ENCODE measurements at places on chromosomes 2 and 18. TPM values are rescaled to one million over a fixed set of nuclear protein-coding genes. Genes with fewer than 3 reads are reported as not detected.

DNA sequence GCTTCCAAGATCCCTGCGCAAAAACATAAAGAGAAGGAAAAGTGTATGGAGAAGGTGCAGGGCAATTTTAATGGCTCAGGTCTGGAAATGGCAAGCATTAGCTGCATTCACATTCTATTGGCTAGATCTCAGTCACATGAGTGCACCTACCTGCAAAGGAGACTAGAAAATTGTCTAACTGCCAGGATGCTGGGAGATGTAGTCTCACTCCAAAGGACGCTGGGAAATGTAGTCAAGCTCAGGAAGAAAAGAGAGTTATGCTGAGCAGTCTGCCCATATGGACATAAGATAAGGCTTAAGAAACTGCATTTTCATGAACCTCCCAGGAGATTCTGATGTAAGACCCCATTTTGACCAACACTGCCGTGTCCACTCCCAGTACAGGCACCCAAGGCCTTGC, 9.5 kb upstream of the KLHL29 start:
- DNase-seq = no peak

- peak; percentile 53 for DNase-seq
Observed at GRCh38 chr18:22604986-22605421, 187.3 kb upstream of the CTAGE1 start.

MALL gene
- total RNA-seq = 1.6 TPM

DNA sequence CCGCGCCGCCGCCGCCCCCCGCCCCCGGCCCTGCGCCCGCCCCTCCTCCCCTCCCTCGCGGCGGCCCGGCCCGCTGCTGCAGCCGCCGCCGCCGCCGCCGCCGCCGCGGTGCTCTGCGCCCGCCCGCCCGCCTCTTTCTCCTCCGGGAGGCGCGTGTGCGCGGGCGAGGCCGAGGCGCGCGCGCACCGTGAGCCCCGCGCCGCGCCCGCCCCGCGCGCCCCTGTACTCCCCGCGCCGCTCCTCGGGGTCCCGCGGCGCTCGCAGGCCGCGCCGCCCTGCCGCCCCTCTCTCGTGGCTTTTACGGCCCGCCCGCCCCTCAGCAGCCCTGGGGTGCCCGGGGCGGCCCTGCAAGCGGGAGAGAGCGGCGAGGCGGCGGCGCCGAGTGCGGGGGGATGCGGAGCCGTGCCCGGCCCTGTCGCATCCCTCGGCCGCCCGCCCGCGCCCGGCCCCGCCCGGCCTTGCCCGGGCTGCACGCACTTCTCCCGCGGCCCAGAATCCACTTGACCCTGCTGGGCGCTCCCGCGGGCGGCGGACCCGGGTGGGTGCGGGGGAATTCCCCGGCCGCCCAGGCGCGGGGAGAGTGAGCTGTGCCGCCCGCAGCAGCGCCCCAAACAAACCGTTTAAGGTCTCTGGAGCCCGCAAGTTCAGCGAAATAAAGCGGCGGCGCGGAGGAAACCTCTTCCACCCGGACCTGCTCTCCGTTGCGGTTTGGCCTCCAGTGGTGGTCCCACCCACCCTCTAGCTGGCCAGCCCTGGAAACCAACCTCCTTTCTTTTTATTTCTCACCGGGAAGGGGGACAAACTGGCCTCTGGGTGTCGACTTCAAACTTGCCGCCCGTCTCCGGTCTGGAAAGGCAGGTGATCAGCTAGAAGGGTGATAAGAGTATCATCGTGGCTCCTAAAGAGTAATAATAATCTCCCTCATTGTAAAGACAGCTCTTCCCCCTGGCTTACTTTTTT, 37.4 kb downstream of the AFF3 start:
- no peak for DNase-seq

DNA sequence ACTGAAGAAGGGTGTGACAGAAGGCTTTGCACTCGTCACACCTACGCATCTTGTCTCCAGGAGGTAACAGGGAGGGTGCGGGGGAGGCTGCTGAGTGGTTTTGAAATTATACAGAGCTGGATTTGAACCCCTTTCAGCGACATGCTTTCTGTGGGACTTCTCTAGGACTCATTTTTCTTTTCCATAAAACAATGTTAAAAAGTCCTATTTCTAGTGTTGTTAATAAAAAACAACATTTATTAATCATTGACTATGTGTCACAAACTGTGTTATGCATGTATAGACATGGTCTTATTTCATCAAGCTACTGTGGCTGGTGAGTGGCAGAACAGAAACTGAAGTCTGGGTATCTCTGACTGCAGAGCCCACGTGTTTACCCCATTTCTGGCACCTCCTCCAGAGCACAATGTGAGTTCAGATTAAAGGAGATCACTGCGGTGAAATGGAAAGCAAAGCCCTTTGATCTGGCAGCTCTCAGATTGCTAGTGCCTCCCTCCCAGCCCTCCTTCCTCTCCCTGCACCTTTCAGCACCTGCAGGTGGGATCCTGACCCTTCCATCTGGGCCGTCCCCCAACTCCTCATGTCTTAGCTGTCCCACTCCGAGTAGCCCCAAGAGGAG, 315.5 kb upstream of the MYT1L start:
- DNase-seq = no peak

- no peak for DNase-seq
Observed at GRCh38 chr2:176187899-176188773, at the start of gene HOXD1. Gene HOXD1 (plus strand): TSS chr2:176188668. CDS start chr2:176188802, 134 bp downstream.

- DNase-seq = peak; percentile 27
Observed at GRCh38 chr2:45343251-45344017, 267.6 kb downstream of the SRBD1 start.

- DNase-seq = peak; percentile 42
Observed at GRCh38 chr2:218032336-218033171, 29.8 kb upstream of the TNS1 start.

GRCh38 chr2:190173392-190173791, 110.9 kb upstream of the MSTN start:
- DNase-seq = no peak

DNA sequence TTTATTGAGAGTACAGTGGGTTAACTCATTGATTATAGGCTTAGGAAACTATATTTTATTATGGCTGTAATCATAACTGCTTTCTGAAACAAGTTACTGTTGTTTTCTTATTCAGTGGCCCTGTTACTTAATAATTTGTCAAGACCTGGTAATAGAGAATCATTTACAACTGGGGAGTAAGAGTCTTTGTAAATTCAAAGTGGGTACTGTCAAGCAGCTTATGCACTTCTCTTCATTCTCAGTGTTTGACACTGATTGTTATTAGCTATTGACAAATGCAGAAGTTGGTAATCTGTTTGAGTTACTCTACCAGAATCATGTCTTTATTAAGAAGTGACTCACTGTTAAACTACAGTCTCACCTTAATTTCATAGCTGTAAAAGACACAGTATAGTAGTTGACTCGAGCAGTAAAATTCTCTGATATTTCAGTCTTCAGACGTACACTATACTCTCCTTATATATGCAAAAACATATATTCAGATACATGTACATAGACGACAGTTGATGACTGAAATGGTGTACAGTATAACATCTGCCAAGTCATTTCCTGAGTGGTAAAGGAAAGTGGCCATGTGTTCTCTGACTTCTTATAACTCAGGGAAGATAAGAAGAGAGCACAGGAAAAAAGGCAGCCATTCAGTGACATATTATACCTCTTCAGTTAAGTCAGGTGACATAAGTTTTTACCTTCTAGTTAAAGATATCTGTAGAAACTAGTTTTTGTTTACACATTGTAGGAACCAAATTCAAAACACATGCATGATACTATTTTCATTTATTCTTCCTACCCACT, 36.0 kb upstream of the TTC27 start:
- DNase-seq = no peak

ASAP2 gene
- total RNA-seq = 4.0 TPM

DNA sequence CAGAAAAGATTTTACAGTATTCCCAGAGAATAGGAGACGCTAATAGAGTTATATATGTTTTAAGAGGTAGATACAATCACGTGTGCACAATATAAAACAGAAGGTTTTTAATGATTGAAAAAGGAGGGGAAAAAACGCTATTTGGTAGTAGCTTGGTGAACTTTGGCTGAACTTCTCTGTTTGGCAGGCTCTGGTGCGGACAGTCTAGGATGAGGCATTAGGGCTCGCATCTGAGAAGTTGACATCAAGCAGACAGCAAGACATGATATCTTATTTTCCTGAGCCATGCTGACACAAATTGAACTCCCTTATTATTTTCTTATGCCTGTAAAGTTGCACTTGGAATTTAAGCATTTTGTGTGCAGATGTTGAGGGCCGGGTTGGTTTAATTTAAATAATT, 176.6 kb downstream of the EN1 start:
- DNase-seq = no peak

DNA sequence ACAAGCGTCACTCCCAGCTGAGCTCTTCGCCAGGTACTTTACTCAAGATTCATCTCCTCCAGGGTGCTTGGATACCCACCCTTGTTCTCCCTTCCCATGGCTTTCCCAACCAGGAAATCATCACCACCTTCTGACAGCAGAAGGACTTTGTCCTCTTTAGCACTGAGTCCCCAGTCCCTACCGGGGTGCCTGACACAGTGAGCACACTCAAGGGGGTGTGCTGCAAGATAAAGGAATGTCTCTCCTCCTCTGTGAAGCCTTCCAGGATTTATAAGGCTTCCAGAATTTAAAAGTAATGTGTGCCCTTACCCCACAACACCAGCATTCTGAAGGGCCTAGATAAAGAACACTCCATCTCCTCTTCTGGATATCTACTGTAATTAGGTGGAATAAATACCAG, 39.6 kb downstream of the ACVR1 start:
- no peak for DNase-seq

- DNase-seq = no peak
Observed at GRCh38 chr2:166891727-166892126, 3.4 kb downstream of the XIRP2 start.

SERPINB12 gene
- not detected for total RNA-seq

TGFBRAP1 gene
- total RNA-seq = 6.1 TPM

- DNase-seq = no peak
Observed at GRCh38 chr18:10304853-10305252, 149.6 kb upstream of the APCDD1 start.

DNA sequence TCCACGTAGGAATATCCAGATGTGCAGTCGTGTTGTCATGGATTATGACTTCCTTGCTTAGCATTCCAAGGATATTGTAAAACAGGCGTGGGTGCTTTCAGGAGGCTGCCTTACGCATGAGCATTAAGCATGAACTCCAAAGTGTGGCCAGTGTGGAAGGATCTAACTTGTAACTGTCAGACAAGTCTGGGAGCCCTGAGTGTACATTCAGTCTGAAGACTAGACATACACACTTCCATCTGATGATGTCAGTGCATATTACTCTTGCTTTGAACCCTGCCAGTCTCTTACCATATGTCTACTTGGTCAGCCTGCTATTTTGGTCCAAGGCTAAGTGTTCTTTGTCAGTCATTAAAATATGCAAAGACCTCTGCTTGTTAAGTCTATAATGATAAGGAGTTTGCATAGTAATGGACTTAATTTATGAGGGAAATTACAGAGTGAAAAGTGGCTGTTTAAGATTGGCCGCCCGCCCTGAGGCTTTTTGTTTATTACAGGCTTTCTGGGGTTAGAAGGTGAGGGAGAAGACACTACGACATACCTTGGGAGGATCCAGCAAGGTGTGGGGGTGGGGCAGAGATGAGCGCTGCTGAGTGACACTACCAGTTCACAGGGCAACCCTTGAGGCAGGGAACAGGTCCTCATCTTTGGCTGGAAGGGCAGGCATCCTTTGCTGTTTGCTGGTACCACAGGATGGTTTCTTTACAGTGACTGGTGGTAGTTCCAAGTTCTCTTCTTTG, 48.3 kb downstream of the CABLES1 start:
- DNase-seq = no peak

GRCh38 chr2:100755441-100755840, 64.5 kb upstream of the NPAS2 start:
- no peak for DNase-seq

DNA sequence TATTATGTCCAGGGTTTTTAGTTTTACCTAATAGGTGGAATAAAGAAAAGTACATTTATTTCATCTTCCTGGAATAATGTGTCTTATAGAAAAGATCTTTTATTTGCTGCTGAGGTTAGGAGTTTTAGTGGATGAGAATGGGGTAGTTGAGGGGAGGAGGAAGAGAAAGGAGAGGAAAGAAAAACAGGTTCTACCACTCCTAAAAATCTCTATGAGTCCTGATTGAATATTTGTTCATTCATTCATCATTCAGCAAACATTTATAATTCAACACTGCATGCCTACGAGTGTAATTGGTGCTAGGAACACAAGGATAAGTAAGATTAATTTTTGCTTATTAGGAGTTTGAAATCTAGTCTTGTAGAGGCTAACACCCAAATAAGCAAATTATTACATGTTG, 45.2 kb upstream of the SLC4A10 start:
- DNase-seq = no peak

ATP9B gene
- 11.1 TPM for total RNA-seq

DNA sequence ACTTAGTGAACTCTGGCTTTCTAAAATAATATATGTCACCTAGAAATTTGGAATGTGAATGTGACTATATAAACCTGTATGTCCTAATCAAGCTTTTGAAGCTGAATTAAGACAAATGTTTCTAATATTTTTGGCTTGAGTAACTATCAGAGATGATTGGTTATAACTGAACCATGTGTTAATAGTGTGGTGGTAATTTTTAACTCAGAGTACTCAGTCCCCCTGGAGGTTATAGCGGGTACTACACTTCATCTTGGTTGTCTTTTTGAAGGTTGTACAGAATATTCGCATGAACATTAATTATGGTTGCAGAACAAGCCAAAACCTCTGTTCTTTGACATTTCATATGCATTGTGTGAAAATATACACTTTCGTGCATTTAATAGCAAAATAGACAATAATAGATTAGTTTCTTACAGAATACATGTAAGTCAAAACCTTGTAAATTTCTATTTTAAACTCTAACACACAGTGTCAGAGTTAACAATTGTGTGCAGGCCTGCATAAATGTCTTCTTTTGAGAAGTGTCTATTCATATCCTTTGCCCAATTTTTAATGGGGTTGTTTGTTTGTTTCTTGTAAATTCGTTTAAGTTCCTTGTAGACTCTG, 86.0 kb downstream of the OSBPL6 start:
- no peak for DNase-seq

- no peak for DNase-seq
Observed at GRCh38 chr2:233796254-233796653, 18.1 kb downstream of the MROH2A start.

- no peak for DNase-seq
Observed at GRCh38 chr2:33197198-33197938, 250.6 kb downstream of the LTBP1 start.

DNA sequence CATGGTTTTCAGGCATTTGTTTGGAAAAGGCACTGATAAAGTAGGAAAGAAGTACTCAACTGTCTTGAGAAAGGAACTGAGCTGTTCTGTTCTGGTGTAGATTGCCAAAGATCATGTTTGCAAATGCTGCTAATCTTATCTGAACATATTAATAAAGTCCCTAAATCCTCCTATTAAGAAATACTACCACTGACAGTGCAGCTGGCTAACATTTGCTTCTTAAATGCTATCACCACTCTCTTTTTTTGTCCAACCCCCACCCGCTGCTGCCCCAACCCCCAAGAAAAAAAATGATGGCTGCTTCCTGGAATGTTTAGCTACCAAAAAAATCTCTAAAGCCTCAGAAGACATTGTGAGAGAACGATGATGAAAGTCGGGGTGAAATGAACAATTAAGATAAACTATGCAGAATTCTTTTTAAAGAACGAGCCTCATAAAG, 130.7 kb downstream of the CCBE1 start:
- DNase-seq = no peak

IL37 gene
- total RNA-seq = not detected
